Left lung (tissue), 14 donors: ENCODE measurements at places on chromosomes 13 and 19. TPM values are rescaled to one million over a fixed set of nuclear protein-coding genes. Genes with fewer than 3 reads are reported as not detected.
A peak's percentile ranks its signal among the peaks of the same experiment; 100 is the strongest.

- H3K36me3 ChIP-seq: no peaks in the 10 kb centered on the region
- peaks cover 16% of the 10 kb centered on the region for H3K4me1 ChIP-seq
- peaks cover 4% of the 10 kb centered on the region for H3K27me3 ChIP-seq
- peak; percentile 81 for DNase-seq
- no peak overlapping the region for H3K27ac ChIP-seq
Observed at GRCh38 chr13:99656092-99656745, 154.9 kb downstream of the TM9SF2 start.

GRCh38 chr13:112510002-112510780, 77.8 kb downstream of the TUBGCP3 start:
- H3K27ac ChIP-seq: peak overlapping the region; percentile 52
- no peaks in the 10 kb centered on the region for H3K36me3 ChIP-seq
- H3K27me3 ChIP-seq: no peaks in the 10 kb centered on the region

- no peak for DNase-seq
- no peaks in the 10 kb centered on the region for H3K4me1 ChIP-seq
- no peak overlapping the region for H3K27ac ChIP-seq
Observed at GRCh38 chr13:102812611-102813287, 13.8 kb downstream of the BIVM start.

GRCh38 chr13:44436589-44437337, 63.1 kb downstream of the SERP2 start:
- H3K27ac ChIP-seq: peak overlapping the region; percentile 97
- H3K36me3 ChIP-seq: no peaks in the 10 kb centered on the region
- DNase-seq: peak; percentile 97

GRCh38 chr13:23560571-23561089, 9.6 kb upstream of the TNFRSF19 start:
- H3K27me3 ChIP-seq: no peaks in the 10 kb centered on the region
- no peak overlapping the region for H3K4me3 ChIP-seq
- DNase-seq: no peak
- H3K36me3 ChIP-seq: no peaks in the 10 kb centered on the region

CYP4F12 gene
- 3.8 TPM for total RNA-seq

DNA sequence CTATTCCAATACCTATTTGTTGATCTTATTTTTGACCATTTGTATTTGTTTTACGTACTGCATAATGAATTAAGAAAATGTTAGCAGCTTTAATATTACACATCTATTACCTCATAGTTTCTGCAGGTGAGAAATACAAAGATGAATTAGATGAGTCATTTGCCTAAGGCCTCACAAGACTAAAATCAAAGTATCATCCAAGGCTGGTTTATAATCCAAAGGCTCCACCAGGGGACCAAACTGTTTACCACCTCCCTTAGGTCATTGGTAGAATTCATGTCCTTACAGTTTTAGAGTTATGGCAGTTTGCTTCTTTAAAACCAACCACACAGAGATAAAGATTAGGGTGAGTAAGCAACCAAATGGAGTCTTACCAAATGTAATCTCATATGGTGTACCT, 848.1 kb downstream of the SLITRK6 start:
- no peak overlapping the region for H3K4me3 ChIP-seq
- no peak for DNase-seq
- no peak overlapping the region for H3K27ac ChIP-seq

DNA sequence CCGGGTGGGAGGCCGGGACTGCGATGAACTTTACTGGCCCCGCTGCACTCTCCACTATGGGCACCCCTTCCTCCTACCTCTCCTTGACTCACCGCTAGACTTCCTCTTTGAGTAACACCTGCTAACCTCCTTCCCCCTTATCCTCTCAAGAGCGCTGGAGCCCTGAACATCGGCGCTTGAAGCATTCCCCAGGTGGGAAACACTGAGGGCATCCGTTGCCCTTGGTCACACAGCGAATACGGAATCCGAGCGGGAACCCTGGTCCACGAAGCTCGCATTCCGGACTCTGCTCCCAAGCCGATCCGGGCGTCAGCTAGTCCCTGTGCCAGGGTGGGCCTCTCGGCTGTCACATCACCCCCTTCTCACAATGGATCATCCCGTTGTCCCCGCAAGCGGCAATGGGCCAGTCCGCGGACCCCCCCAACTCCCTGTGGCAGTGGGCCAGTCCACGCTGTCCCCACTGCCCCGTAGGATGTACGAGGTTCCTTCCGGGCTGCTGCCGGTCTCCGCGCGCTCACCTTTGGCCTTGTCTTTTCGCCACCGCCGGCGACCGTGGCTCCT, 4.2 kb downstream of the LIPE start:
- H3K4me1 ChIP-seq: peaks cover 11% of the 10 kb centered on the region
- H3K27me3 ChIP-seq: no peaks in the 10 kb centered on the region
- H3K27ac ChIP-seq: peak overlapping the region; percentile 34
- no peak for DNase-seq
- peak overlapping the region; percentile 66 for H3K4me3 ChIP-seq

- H3K4me3 ChIP-seq: no peak overlapping the region
- no peaks in the 10 kb centered on the region for H3K4me1 ChIP-seq
- DNase-seq: no peak
- no peaks in the 10 kb centered on the region for H3K27me3 ChIP-seq
Observed at GRCh38 chr13:73934215-73934641, 200.0 kb downstream of the KLF12 start.

DNA sequence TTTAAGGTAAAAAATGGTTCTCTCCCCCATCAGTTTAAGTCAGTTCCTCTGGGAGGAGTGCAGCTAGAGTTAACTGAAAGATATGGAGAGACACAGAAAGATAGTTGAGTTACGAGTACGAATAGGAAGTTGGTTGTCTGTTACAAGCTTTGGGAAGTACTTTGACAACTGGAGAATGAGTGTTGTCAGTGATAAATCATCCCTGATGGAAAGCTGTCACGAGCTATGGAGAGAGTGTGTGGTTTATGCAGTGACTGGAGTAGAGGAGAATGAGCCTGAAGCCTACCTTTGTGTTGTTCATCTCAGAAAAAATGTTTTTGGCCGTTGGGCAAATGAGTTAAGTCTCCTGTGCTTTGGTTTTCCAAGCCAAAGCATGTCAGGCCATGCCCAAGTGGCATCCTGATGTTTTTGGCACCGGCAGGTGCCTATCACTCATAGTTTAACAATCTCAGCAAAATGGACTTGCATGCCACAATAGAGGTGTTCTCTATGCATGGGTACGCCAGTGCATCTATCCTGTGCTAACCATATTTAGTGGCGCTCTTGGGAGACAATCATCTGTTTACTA, 350.2 kb downstream of the IRS2 start:
- no peaks in the 10 kb centered on the region for H3K27me3 ChIP-seq
- H3K4me1 ChIP-seq: no peaks in the 10 kb centered on the region
- no peak for DNase-seq
- H3K36me3 ChIP-seq: no peaks in the 10 kb centered on the region

GRCh38 chr13:22744688-22745452, 435.9 kb upstream of the SGCG start:
- H3K27ac ChIP-seq: no peak overlapping the region
- H3K4me3 ChIP-seq: no peak overlapping the region
- no peaks in the 10 kb centered on the region for H3K36me3 ChIP-seq
- DNase-seq: no peak
- H3K4me1 ChIP-seq: no peaks in the 10 kb centered on the region

DNA sequence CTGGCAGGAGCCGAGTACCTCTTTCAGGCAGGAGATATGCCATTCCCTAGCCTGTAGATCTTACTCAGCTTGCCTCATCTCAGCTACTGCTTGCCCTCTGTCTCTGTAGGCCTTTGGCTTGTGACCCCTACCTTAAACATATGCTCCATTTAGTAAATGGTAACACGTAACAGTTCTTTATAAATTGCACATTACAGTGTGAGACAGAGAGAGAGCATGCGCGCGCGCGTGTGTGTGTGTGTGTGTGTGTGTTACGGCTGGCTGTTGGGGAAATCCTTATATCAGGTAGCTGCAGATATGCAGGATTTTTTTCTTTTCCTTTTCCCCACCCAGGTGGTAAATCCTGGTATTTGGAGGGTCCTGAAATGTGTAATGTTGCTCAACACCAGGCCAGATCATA, 4.2 kb downstream of the SPINT2 start:
- H3K4me3 ChIP-seq: no peak overlapping the region
- peaks cover 14% of the 10 kb centered on the region for H3K4me1 ChIP-seq
- no peaks in the 10 kb centered on the region for H3K36me3 ChIP-seq
- H3K27me3 ChIP-seq: peaks cover 10% of the 10 kb centered on the region
- DNase-seq: no peak
- peak overlapping the region; percentile 44 for H3K27ac ChIP-seq

PLK5 gene
- total RNA-seq: not detected

DNA sequence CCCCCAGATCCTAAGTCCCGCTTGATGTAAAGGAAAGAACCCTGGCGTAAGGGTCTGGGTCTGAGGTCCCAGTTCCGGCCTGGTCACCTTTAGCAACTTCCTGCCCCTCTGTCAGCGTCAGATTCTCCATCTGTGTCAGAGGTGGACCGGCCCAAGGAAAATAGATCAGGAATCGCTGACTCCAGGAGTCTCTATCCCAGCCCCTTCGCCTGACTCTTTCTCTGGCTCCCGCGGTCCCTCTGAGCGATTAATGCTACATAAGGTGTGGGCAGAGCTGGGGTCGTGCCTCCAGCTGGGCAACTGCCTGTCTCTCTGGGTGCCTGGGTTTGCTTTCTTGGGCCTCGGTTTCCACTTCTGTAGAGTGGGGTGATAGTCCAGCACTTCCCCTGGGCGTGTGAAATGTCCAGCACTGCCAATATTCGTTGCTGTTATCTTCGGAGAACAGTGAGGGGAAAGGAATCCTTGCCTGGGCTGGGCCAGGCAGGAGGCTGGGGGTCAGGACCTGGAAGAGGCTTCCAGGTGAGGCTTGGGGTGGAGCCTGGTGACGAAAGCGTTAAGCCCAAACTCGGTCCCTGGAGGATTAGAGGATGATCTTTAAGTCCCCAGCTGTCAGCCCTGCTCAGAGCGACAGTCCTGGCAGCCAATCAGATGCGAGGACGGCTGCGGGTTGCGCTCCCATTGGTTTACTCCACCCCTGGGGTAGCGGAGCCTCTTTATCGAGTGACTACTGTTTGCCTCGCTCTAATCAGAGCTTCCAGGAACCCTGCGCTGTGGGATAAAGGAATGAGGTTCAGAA, 767 bp downstream of the ABCA7 start:
- peaks cover 58% of the 10 kb centered on the region for H3K36me3 ChIP-seq
- peak overlapping the region; percentile 52 for H3K4me3 ChIP-seq
- no peaks in the 10 kb centered on the region for H3K27me3 ChIP-seq
- peak; percentile 93 for DNase-seq

GRCh38 chr19:33797802-33798671, 1.4 kb downstream of the KCTD15 start:
- peaks cover 61% of the 10 kb centered on the region for H3K27me3 ChIP-seq
- DNase-seq: peak; percentile 46
- no peaks in the 10 kb centered on the region for H3K4me1 ChIP-seq
- peak overlapping the region; percentile 74 for H3K4me3 ChIP-seq
- H3K36me3 ChIP-seq: no peaks in the 10 kb centered on the region

ZNF808 gene
- 24.6 TPM for total RNA-seq

DNA sequence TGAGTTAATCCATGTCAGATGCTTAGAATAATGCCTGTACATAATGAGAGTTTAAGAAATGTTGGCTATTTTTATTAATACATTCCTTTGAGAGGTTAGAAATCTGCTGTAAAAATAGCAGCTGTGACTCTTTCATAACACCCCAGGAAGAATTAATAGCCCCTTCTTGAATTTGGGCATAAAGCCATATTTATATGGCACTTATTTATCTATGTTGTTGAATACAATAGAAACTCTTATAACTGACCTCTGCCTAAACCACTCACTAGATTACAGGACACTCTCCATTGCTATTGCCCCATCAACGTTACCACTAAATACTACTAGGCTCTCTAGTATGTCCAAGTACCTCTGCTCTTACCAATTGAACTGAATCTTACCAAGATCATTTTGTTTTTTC, 16.3 kb downstream of the NEK5 start:
- no peak for DNase-seq
- no peak overlapping the region for H3K4me3 ChIP-seq
- H3K27ac ChIP-seq: no peak overlapping the region
- H3K27me3 ChIP-seq: no peaks in the 10 kb centered on the region

- H3K36me3 ChIP-seq: peaks cover 93% of the 10 kb centered on the region
- H3K4me3 ChIP-seq: no peak overlapping the region
- no peak overlapping the region for H3K27ac ChIP-seq
Observed at GRCh38 chr13:77172650-77173049, 145.7 kb upstream of the FBXL3 start.

DNA sequence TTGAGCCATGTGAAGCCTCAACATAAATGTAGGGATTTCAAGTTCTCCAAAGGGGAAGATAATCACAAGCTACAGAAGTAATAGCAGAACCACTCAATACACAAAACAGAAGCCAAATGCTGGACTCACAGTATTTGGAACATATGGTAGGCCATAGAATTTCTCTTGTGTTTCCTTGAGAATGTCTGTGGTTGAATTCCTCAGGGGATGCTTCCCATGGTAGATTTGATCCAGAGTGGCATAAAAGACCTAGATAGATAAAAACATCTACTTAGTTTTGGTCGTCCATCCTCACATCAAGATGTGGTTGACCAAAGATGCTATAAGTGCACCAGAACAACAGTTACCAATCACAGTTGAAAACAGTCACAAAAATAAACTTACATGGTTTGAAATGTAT, 83.4 kb downstream of the MIPEP start:
- no peaks in the 10 kb centered on the region for H3K27me3 ChIP-seq
- H3K36me3 ChIP-seq: no peaks in the 10 kb centered on the region
- H3K27ac ChIP-seq: no peak overlapping the region

GRCh38 chr19:49057636-49058234, at the start of gene CGB7:
CGB7 (minus strand) TSS chr19:49057749; CDS start chr19:49055375, 2,374 bp downstream.
- no peak within 1 kb of the TSS for H3K27ac ChIP-seq
- DNase-seq: peak; percentile 72
- peaks cover 7% of the 10 kb centered on the region for H3K4me1 ChIP-seq
- peak within 1 kb of the TSS; percentile 48 for H3K4me3 ChIP-seq

OR7C1 gene
- total RNA-seq: 0.15 TPM

ANKRD24 gene
- total RNA-seq: 0.58 TPM

DNA sequence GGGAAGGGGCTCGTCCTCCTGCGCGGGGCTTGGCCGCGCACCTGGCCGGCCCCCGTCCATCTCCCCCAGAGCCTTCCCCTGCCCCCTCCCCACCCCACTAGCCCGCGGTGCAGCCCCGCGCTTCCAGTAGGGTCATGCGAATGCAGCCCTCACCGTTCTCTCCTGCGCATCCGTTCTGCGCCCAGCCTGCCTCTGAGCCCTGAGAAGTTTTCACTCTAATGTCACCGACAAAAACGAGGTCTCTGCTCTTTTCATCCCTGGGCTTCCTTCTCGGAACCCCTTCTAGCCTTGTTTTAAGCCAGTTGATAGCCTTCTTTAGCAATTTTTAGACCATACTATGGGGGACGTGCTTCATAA, 97.4 kb downstream of the ATP8A2 start:
- no peaks in the 10 kb centered on the region for H3K36me3 ChIP-seq
- H3K4me3 ChIP-seq: no peak overlapping the region
- H3K4me1 ChIP-seq: no peaks in the 10 kb centered on the region
- peaks cover 28% of the 10 kb centered on the region for H3K27me3 ChIP-seq
- no peak overlapping the region for H3K27ac ChIP-seq

DNA sequence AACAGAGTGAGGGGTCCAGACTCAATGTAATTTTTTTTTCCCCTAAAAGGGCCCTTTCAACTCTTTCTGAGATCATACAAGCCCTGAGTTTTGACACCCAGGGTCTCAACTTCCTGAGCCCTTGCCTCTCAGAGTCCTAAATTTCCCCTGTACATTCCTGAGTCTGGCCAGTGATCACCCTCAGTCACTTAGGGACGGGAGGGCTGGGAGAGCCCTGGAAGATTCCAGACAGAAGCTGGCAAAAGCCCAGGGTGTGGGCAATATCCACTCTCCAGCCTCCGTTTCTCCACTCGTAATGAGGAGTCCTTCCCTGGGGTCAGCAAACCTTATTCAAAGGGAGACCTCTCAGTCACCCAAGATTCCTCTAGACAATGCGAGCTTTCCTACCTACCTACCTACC, 1.6 kb downstream of the PPP1R13L start:
- H3K36me3 ChIP-seq: no peaks in the 10 kb centered on the region
- peak overlapping the region; percentile 70 for H3K4me3 ChIP-seq
- no peaks in the 10 kb centered on the region for H3K27me3 ChIP-seq
- H3K27ac ChIP-seq: peak overlapping the region; percentile 39

HSPB6 gene
- 39.7 TPM for total RNA-seq
